Kidney epithelial cell (primary cell): ENCODE measurements at places on chromosomes 1 and 21.

GRCh38 chr1:68623700-68624099 lies 126.8 kb upstream of the DEPDC1 start:
- peak; percentile 7 for DNase-seq

DNA sequence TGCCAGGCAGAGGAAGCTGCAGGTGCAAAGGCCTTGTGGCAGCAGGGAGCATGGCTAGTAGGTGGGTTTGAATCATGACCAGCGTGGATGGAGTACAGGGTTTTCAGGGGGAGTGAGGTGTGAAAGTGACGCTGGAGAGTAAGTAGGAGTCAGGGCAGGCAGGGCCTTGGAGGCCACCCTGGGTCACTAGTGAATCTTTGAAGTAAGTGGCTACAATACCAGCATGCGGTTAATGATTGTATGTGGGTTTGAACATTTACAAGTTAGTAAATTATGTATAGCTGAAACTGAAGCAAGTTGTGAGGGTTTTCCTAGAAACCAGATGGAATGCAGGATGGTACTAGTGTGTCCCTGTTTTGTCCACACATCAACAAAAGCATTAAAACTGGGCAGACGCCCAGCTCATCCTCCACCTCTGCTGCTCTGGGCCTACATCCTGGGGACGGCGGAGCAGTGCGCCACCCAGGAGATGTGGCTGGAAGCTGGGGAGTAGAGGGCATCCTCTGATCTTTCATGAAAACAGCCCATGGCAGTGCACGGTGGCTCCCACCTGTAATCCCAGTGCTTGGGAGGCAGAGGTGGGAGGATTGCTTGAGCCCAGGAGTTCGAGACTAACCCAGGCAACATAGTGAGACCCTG lies 41.2 kb upstream of the B3GALNT2 start:
- DNase-seq = peak; percentile 10

GRCh38 chr1:65064981-65065380 lies 83.0 kb upstream of the AK4 start:
- no peak for DNase-seq

- no peak for DNase-seq
These were observed 25.3 kb downstream of the PDZK1IP1 start for GRCh38 chr1:47164552-47164951.

DNA sequence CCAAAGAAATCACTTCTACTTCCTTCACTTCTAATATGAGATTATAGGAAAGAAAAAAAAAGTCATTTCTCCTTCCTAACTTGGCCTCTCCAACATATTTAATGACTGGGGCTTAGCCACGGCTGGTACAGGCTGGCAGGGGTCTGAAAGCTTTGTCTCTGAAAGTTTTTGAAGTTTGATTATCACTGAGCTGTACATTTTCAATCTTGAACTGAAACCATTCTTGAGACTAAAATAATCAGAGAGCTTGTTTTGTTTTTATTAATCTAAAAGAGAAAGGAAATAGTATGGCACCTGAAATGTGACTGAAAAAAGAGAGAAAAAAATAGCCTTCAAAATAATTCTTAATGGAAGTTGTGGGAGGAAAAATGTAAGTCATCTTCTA lies 3.8 kb upstream of the KRTAP19-8 start:
- no peak for DNase-seq

DNA sequence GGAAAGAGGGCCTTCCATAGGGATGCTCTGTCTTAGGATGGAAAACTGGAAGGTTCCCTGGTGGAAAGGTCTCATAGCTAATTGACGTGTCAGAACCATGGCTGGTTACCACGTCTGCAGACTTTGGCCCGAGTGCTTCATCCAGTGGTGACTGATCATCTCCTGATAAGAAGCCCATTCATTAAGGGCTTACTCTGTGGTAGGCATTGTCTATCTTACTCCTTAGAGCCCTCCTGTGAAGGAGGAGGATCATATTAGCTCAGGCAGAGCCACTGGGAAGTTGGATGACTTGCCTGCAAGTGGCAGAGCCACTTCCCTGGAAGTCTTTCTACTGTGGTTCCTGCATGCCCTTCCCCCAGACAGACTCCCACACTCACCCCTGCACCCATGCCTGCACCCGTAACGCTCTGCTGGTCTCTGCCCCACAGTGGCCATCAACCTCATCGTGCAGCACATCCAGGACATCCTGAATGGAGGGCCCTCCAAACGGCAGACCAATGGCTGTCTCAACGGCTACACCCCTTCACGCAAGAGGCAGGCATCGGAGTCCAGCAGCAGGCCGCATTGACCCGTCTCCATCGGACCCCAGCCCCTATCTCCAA lies 79.9 kb downstream of the UCK2 start:
- DNase-seq = no peak

DNA sequence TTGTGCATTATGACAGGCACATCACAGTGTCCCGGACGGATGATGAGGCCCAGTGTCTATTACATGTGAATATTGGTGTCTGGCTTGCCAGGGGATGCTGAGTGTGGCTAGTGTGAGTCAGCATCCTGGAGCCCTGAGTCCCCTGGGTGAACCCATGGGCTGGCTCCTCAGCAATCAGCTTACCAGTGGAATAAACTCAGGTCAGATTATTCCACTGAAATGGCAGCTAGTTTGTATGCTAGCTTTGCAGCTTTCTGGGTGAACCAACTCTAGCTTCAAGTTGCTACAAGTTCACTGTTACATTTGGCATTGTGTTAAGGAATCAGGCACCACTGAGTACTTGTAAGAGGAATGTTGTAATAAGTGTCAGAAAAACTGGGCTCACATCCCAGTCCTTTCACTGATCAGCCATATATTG lies 23.9 kb upstream of the RPTN start:
- DNase-seq = no peak

- no peak for DNase-seq
These were observed 91.2 kb upstream of the KCNJ15 start for GRCh38 chr21:38165466-38166172.

DNA sequence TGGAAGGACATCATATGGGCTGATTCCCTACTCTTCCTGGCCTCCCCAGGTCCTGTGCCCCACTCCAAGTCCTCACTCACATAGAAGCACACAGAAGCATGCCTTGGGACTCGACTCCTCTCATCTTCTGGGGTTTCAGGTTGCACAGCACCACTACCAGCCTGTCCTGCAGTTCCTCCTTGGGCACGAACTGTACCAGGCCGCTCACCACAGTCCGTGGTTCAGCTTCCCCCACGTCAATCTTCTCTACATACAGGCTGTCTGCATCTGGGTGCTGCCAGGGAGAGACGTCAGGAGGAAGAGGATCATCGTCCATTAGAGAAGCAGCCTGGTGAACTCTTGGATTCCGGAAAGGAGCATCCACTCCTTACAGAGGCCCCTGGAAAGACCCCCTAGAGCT lies 37.2 kb downstream of the YARS1 start:
- DNase-seq = no peak

- no peak for DNase-seq
These were observed at the start of gene ERRFI1 for GRCh38 chr1:8026153-8026975. ERRFI1 (minus strand) TSS chr1:8026309; CDS start chr1:8015619, 10,690 bp downstream.

DNA sequence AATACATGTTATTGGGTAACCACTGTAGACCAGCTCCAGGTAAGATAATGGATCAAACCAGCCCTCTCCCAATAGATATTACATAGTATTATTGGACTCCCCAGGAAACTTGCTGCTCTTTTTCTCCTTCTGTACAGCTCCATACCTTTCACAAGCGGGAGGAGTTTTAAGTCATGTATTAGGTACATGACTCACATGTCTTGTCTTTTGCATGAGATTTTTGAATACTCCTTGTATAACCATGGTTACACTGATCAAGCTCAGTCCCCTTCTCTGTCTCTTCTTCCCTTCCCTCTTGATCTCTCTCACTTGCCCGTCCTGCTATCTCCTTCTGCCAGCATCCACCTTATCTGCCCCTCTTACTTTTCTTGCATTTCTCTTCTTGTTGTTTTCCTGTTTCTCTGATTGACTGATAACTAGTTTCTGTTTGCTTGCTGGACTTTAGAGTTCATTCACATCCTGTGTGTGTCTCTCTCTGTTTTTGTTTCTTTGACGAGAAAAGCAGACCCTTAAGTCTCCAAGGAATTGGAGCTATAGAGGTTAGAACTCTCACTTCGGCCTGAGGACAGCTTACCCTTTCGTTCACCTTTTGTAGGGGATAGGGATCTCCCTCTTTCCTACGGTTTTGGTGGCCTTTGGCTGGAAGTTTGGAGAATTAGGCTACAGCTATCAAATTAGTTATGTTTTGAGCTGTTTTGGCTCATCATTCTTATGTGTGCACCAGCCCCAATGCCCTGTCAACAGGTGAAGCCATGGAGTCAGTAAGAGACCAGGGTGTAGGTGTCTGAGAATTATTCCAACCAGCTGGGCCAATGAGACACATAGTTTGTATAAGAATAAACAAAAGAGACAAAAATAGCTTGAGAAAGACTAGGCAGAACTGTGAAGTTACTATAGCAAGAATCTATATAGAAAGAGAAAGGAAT lies 49.0 kb upstream of the ASB17 start:
- DNase-seq = no peak

- no peak for DNase-seq
These were observed 14.3 kb downstream of the SMG5 start for GRCh38 chr1:156268336-156268735.

DNA sequence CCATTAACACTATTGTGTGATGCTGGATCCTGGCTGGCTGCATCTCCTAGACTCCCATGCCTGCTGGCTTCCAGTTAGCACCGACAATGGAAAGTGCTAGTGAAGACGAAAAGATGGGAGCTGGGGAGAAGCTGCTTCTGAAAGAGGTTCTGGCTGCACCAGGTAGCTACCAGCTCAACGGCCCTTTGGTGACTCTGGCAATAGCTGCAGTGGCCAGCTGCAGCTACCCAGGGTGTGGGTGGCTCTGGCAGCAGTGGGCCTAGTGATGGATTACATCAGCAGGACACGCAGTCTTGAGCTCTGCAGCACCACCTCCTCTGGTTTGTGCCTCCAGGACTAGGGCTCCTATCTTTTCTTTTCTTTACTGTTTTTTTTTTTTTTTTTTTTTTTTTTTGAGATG lies 662.6 kb downstream of the MATN1 start:
- DNase-seq = no peak

- no peak for DNase-seq
These were observed 58.3 kb upstream of the SDC3 start for GRCh38 chr1:30966690-30967369.

- DNase-seq = no peak
These were observed 65.3 kb upstream of the MAGI3 start for GRCh38 chr1:113325022-113325421.

DNA sequence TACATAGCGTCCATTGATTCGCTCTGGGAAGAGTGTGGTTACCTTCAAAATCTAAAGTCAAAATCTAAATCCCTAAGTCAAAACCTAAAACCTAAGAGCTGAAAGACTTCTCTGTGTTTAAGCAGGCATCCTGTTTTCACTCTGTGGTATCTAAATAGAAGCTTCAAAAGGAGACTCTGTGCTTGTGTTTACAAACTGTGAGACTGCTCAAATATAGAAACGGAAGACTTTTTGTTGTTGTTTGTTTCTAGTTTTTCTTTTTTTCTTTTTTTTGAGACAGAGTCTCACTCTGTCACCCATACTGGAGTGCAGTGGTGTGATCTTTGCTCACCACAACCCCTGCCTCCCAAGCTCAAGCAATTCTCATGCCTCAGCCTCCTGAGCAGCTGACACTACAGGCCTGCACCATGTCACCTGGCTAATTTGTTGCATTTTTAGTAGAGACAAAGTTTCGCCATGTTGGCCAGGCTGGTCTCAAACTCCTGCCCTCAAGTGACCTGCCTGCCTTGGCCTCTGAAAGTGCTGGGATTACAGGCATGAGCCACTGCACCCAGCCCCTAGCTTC lies 425.9 kb downstream of the SMYD3 start:
- no peak for DNase-seq

- DNase-seq = no peak
These were observed 42.3 kb downstream of the KRTAP10-1 start for GRCh38 chr21:44497703-44498126.

DNA sequence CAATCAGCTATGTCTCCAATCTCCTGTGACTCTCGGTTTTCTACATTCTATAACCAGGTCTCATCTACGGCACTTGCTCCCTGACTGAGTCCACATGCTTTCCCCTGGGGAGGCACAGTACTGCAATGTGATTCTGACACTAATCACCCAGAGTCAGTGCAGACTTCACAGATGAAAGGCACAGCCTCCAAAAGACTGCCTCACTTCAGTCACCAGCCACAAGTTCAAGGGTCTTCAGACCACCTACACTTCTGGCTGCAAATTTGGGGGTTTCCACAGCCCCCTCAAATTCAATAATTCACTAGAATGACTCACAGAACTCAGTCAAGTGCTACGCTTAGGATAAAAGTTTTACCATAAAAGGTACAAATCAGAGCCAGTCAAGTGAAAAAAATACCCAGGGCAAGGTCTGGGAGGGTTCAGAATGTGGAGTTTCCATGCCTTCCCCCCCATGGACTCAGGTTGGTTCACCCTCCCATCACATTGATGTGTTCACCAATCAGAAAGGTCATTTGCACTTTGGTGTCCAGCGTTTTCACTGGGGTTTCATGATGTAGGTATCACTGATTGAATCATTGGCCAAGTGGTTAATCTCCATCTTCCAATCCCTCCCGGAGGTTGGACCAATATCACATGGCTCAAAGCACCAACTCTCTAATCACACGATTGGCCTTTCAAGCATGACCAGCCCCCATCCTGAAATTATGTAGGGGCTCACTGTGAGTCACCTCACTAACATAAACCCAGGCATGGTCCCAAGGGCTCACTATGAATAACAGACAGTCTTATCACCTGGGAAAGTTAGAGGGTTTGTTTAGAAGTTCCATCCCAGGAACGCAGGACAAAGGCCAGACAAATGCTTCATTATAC lies 182.9 kb upstream of the CAMK1G start:
- DNase-seq = peak; percentile 96

DNA sequence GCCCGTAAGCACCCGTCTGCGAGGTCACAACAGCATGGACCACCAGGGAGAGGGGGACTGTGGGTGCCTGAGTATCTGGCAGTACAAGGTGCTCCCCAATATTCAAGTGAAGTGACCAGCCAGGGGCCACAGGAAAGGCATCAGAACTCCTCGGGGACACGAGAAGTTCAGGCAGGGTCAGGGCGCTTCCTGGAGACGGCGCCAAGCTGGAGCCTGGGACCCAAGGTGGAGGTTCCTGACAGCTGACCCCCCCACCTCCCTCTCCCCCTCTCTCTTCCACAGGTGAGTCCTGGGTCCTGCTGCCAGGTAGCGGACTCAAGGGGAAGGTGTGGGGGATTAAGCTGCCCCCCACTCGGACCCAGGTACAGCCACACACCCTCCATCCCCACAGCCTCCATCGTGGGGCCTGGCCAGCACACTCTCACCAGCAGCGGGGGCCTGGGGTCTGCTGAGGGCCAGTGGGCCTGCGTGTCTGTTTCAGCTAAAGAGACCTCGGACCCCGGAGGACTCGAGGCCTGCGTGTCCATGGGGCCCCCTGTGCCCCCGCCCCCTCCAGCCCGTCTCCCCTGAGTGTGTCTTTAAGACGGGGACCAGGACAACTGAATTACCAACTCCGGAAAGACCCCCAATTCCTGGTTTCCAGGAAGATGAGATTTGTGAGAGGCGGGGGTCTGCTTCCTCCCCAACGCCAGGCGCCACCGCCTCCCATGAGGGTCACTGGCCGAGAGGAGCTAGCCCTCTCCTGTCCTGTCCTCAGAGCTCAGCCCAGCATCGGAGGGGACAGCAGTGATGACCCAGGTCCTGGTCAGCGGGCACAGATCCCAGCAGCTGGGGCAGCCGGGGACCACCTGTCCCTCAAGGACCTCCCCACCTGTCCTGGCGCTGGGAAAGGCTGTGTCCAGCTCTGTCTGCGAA lies 6.2 kb downstream of the TNFRSF18 start:
- no peak for DNase-seq
